ENCODE measurements at places on chromosomes 3 and 15.

DNA sequence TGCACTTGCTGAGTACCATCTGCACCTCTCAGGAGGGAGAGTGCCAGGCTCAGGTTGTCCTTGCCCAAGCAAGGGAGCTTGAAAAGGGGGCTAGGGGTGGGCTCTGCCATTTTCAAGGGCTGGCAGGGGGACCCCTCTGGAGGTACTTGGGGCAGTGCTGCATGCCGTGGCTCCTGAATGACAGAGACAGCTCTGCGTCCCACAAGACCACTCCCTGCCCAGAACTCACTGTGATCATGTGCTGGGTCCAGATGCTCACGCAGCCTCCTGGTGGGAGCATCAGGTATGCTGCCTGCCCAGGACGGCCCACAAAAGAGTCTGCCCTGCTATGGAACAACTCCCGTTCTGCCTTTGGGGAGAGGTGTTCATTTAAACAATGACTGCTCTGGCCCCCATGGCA lies 165.2 kb downstream of the GOLGA6L4 start:
- no peak for DNase-seq

- DNase-seq = no peak
Observed at GRCh38 chr15:37107071-37107743, 6.9 kb upstream of the MEIS2 start.

DNA sequence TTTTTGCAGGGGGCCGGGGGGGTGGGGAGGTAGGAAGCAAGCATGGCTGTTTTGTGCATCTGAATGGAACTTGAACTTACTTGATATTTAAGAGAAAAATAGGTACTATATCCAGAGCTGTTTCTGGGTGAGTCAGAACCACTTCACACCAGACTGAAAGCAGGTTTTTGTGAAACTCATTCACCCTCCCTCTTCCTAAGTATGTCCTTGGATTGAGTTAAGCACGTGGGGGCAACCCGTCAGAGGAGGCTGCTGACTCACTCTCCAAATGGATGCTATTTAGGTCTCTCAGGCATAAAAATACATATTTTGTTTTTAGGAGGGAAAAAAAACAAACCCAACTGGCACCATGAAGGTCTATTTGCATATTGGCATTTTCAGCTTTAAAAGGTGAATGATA lies 270.3 kb downstream of the RYR3 start:
- no peak for DNase-seq

GRCh38 chr3:141303481-141304223 lies 64.7 kb upstream of the ZBTB38 start:
- peak; percentile 72 for DNase-seq

DNA sequence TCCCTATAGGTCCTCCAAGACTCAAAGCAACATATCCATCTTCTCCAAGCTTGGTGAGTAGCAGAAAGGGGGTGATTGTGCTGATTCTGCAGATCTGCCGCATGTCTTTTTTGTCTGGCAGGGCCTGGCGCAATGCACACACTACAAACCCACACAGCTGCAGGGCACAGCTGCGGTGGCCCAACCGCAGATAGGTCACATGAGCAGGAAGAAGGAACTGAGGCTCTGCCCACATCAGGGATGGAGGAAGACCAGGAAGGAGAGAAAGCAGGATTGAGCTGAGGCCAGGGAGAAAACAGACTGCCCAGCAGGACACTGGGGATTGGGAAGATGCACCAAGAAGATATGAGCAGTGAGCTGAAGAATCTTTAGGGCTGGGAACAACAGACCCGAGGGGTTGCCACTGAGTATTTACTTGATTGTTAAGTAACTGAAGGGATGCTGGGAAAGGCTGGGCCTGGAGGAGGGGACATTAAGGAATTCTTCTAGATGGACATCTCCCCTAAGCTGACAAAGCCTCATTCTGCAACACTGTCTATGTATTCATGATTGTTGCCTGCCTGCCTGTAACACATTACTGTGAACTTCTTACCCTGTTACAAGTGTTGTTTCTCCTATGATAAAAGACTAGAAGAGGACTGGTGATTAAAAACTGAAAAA lies 126.7 kb downstream of the MYLK start:
- DNase-seq = no peak

DNA sequence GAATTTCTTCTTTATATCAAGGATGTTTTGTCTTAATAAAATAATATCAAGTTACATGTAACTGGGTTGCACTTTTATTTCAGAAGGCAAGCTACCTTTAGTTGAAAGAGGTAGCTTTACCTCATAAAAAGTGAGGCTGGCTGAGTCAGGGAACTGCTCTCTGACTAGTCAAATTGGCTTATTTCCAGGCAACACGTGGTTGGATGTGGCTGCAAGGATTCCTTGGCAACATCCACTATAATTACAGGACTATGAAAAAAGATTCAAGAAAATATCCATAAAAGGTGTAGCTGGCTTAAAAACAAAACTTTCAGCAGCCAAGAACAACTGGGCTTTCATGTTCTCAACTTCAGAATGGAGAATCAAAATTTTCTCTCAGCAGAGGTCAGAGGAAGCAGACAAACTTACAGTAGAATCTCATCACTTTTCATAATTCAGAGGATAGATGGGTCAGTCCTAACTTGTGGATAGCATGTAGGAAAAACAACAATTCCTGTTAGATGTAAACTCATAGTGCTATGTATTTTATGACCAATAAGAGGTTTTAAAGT lies 779.1 kb downstream of the MECOM start:
- no peak for DNase-seq

DNA sequence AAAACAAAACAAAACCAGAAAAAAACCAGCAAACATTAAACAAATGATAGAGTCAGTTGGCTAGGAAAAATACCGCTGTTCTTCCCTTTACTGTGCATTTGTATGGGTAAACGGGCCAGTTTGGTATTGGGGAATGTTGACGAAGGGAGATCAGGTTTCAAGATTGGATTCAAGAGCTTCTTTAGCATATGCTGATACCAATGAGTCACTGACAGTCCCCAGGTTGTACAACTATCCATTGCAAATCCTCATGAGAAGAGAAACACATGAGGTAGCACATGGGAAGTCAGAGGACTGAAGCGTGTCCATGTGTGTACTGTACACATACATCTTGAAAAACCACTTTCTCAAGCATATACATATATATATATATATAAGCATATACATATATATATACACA lies 25.6 kb downstream of the TIGIT start:
- DNase-seq = no peak

DNA sequence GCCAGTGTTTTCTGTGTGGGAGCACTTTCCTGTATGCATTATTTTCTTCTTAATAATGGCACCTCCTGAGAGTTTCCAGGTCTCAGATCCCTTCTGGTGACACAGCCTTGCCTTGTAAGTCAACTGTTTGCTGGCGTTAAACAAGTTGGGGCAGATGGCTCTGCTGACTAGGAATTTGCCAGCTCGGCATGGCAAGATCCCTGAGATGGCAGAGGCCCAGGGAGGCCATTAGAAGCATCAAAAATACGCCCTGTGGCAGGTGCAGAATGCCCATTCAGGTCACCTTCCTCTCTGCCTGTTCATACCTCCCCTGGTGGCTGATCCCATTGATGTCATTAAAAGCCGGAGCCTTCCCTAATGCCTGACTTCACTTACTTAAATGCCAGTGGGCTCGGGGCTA lies 320.9 kb upstream of the CTDSPL start:
- no peak for DNase-seq

GRCh38 chr3:143594206-143594605 lies 254.1 kb downstream of the SLC9A9 start:
- DNase-seq = no peak

DNA sequence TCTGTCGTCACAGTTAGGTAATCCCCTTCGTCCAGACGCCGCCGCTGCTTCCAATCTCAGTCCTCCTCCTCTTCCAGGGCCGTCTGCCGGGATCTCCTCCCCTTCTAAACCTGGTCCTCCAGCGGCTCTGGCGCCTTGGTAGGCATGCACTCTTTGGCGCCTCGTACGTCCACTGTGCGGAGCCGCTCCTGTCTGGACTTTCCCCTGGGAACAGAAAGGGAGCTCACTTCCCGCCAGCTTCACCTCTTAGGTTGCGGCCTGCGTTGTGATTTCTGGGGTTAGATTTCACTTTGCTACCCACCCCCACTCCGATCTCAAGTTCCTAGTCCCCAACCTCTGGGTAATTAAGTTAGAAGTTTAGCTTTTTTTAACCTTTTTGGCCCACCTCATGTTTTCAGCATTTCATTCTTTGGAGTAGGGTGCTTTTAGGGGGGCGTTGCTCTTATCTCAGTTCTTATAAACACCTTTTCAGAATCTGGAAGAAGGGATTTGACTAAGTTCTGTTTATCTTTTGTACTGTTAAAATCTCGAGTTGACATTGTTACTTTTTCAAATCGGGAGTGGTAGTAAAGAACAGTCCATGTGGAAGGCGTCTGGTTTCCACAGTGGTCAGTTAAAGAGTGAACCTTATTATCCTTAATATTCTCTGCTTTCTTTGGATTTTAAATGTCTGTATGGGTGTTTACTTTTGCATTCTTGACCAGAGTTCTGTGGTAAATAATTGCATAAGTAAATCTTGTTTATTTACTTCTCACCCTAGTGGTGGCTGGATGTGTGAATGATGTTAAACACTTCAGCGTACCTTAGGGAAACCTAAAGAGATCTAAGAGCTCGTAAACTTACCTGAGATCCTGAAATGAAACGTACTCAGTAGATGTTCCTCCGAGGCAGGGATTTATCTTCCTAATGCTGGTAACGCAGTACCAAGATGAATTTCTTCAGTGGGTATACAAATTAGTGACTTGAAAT lies 611 bp downstream of the CTDSPL2 start:
- no peak for DNase-seq

GRCh38 chr3:162742159-162742717 lies 1245.6 kb downstream of the OTOL1 start:
- DNase-seq = no peak

- no peak for DNase-seq
Observed at GRCh38 chr15:42064271-42064670, 30.1 kb downstream of the PLA2G4D start.

DNA sequence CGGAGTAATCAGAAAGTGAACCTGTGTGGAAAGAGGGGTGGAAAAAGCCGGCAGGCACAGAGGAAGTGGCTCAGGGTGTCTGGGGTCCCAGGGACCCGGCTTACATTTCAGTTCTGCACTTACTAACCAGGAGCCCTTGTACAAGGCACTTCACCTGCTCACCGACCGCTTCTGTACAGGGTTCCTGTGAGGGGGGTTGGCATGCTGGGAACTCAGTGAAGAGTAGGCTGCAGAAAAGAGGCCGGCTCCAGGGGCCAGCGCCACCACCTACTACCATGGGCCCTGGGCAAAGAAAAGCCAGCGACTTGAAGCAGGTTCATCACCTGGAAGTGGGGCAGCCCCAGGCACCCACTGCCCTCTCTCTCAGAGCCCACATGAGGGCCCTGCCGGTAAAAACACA lies 6.2 kb downstream of the STIMATE start:
- no peak for DNase-seq

DNA sequence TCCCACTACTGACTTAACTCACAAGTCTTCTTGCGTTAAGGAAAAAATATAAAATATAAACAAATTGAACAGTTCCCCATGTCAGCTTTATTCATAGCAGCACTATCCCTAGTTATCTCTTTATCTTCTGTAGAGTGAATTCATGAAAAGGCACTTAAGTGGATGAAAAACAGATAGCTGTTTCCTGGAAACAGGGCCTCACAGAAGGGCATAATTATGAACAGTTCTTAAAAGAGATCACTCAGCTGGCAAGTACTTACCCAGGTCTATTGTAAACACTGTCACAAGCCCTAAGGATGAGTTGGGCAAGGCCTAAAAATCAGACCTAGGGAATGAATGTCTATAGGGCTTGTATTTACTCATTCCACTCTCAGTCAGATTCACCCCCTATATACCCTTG lies 10.7 kb downstream of the MB21D2 start:
- no peak for DNase-seq

DNA sequence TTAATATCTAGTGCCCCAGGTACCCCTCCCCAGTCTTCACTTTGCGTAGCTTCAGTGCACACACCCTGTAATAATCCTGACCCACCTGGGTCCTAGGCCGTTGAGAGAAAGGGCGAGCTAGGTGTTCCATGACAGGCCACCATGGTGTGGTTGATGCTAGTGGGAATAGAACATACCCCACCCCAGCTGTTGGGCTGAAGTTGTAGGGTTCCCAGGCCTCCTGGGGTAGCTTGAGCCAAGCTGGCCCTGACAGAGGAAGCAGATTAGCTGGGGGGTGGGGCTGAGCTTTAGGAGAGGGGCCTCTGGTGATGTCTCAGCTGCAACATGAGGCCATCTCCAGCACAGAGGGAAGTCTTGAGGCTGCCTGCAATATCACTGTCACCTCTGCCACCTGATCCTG lies 40.5 kb downstream of the RAB11A start:
- DNase-seq = no peak

DNA sequence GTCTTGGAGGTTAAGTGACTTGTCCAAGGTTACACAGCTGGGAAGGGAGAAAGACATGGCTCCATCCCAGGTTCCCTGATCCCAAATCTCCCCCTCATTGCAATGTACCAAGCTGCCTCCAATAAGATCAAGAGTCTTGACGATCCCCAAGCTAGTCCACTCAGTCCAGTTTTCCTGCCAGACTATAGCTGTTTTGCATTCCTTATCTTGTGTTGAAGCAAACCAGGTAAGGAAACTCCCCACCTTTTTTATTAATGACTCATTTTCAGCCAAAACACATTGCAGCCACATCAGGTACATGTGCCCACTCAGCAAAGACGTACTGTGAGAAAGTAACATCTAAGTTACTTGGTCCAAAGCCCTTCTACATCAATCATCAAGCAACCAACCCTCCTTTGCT lies 41.9 kb downstream of the LIPC start:
- DNase-seq = no peak

DNA sequence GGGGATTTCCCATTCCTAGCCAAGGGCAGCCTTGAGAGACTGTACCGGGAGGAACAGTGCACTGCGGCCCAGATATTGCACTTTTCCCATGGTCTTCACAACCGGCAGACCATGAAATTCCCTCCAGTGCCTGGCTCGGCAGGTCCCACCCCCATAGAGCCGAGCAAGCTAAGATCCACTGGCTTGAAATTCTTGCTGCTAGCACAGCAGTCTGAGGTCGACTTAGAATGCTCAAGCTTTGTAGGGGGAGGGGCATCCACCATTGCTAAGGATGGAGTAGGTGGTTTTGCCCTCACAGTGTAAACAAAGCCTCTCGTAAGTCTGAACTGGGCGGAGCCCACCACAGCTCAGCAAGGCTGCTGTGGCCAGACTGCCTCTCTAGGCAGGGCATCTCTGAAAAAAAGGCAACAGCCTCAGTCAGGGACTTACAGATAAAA lies 156.3 kb downstream of the FRMD5 start:
- DNase-seq = no peak

DNA sequence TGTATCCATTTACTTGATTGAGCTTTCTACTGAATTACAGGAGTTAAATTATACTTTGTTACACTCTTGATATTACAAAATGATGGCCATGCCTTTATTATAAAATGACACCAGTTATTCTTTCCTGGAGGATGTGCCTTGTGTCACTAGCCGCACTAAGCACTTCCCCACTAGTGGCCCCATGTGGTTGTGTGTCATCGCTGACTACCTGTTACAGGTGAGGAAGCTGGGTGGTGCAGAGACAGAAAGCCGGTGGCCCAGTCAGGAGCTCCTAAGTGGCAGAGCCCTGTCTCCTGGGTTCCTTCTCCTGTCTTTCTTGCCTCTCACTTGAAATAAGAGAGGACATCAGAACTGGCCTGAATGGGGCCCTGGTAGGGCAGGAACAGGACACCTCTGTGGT lies 96.8 kb downstream of the IGF1R start:
- no peak for DNase-seq

- no peak for DNase-seq
Observed at GRCh38 chr15:28132524-28133275, 33.6 kb upstream of the OCA2 start.
